ENCODE measurements at places on chromosomes 3 and 15. TPM values are rescaled to one million over a fixed set of nuclear protein-coding genes. Genes with fewer than 3 reads are reported as not detected.

- H3K27me3 ChIP-seq: no peaks in the 10 kb centered on the region
- no peak overlapping the region for H3K4me3 ChIP-seq
- peaks cover 8% of the 10 kb centered on the region for H3K4me1 ChIP-seq
- peak overlapping the region; percentile 34 for H3K27ac ChIP-seq
Observed at GRCh38 chr15:74156678-74157411, 16.7 kb upstream of the ISLR start.

DNA sequence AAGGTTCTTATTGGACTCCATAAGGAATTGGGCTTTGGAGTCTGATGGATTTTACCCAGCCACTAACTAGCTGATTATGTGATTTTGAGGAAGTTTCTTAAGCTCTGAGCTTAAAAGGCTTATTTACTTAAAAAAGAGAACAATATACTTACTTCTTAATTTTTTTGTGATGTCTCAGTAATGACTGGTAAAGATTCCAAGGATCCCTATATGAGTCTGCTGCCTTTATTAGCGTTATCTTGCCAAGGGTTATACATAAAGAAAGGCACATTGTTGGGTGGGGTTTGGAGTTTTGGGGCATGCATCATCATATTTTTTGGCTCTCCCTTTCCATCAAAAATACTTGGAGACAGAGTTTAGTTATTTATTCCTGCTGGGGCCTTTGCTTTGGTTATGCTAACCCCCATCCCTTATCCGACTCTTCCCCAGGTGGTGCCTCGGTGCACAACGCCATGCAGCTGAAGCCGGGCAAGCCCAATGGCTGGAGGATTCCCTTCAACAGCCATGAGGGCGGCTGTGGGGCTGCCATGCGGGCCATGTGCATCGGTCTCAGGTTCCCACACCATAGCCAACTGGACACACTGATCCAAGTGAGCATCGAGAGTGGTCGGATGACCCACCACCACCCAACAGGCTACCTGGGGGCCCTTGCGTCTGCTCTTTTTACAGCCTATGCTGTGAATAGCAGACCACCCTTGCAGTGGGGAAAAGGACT lies 6.7 kb downstream of the ADPRH start:
- no peak overlapping the region for H3K27ac ChIP-seq
- no peaks in the 10 kb centered on the region for H3K36me3 ChIP-seq
- no peaks in the 10 kb centered on the region for H3K27me3 ChIP-seq
- no peak for DNase-seq

- H3K27ac ChIP-seq: no peak overlapping the region
- H3K4me1 ChIP-seq: no peaks in the 10 kb centered on the region
- no peak for DNase-seq
Observed at GRCh38 chr15:50438251-50438650, 14.0 kb downstream of the USP8 start.

GRCh38 chr3:186973702-186974101 lies 43.4 kb downstream of the ST6GAL1 start:
- no peaks in the 10 kb centered on the region for H3K27me3 ChIP-seq
- H3K4me3 ChIP-seq: no peak overlapping the region
- peaks cover 86% of the 10 kb centered on the region for H3K4me1 ChIP-seq
- peak overlapping the region; percentile 91 for H3K27ac ChIP-seq
- H3K36me3 ChIP-seq: no peaks in the 10 kb centered on the region

GRCh38 chr3:98945101-98945524 lies 43.6 kb upstream of the DCBLD2 start:
- no peak for DNase-seq
- no peaks in the 10 kb centered on the region for H3K4me1 ChIP-seq
- no peak overlapping the region for H3K27ac ChIP-seq

- no peak overlapping the region for H3K4me3 ChIP-seq
- no peak for DNase-seq
- H3K36me3 ChIP-seq: no peaks in the 10 kb centered on the region
- H3K4me1 ChIP-seq: peaks cover 10% of the 10 kb centered on the region
- H3K27ac ChIP-seq: no peak overlapping the region
Observed at GRCh38 chr3:10602769-10603768, 97.7 kb upstream of the ATP2B2 start.

GRCh38 chr15:98446083-98446482 lies 202.3 kb upstream of the IGF1R start:
- no peak overlapping the region for H3K27ac ChIP-seq
- H3K27me3 ChIP-seq: no peaks in the 10 kb centered on the region
- no peak overlapping the region for H3K4me3 ChIP-seq
- DNase-seq: no peak
- H3K4me1 ChIP-seq: no peaks in the 10 kb centered on the region

- H3K27ac ChIP-seq: peak overlapping the region; percentile 54
- H3K4me1 ChIP-seq: peaks cover 56% of the 10 kb centered on the region
- no peaks in the 10 kb centered on the region for H3K36me3 ChIP-seq
Observed at GRCh38 chr15:40930430-40931299, 1.5 kb downstream of the DLL4 start.

GRCh38 chr3:147773116-147773630 lies 364.0 kb downstream of the ZIC1 start:
- no peak overlapping the region for H3K4me3 ChIP-seq
- H3K27ac ChIP-seq: no peak overlapping the region
- DNase-seq: no peak
- no peaks in the 10 kb centered on the region for H3K27me3 ChIP-seq

- no peaks in the 10 kb centered on the region for H3K27me3 ChIP-seq
- no peak overlapping the region for H3K4me3 ChIP-seq
- H3K36me3 ChIP-seq: no peaks in the 10 kb centered on the region
Observed at GRCh38 chr3:66392512-66392911, 108.3 kb downstream of the LRIG1 start.

GRCh38 chr3:30871720-30872119 lies 22.7 kb downstream of the GADL1 start:
- peaks cover 30% of the 10 kb centered on the region for H3K4me1 ChIP-seq
- no peaks in the 10 kb centered on the region for H3K27me3 ChIP-seq
- H3K4me3 ChIP-seq: no peak overlapping the region

HYAL2 gene
- 69.8 TPM for total RNA-seq

FBXO40 gene
- total RNA-seq: 40.8 TPM

ARGFX gene
- not detected for total RNA-seq

TMIE gene
- 0.22 TPM for total RNA-seq

C15orf62 gene
- total RNA-seq: not detected

Data from gastrocnemius medialis (tissue), 4 donors.